A673 (cell line): ENCODE measurements at places on chromosomes 3 and 15.

DNA sequence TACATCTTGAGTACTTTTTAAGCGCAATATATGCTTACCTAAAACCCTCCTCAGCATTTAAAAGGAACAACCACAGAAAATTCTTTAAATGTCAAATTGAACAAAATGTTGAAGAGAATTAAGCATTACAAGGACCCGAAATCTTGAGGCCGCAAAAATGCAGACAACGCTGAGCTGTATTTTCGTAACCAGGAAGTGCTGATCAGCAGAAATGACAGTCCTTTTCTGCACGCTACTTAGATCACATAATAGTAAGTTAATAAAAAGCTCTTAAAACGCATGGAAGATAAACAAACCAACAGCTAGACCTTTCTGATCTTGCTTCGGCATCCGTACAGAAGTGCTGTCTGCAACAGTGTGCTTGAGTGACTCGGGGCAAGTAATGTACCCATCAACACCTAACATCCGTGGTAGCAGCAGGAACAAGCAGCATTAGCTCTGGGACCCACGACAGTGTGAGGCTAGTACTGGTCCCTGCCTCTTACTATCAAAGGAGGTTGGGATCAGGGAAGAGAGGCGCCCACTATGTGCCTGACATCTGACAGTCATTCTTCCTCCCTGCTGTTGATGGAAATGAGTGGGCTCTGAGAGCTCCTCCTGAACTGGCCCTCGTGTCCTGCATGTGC is 1.8 kb upstream of the SSUH2 start:
- DNase-seq = no peak

- no peak for DNase-seq
Measured at GRCh38 chr3:114207768-114208167, 28.9 kb upstream of the DRD3 start.

GRCh38 chr3:24052446-24052845 is 107.4 kb downstream of the NR1D2 start:
- no peak for DNase-seq

GRCh38 chr15:85760531-85761371 is 34.0 kb downstream of the KLHL25 start:
- DNase-seq = no peak
